Stomach (tissue), 19 donors: ENCODE measurements at places on chromosomes 13 and 19.
A peak's percentile ranks its signal among the peaks of the same experiment; 100 is the strongest.

DNA sequence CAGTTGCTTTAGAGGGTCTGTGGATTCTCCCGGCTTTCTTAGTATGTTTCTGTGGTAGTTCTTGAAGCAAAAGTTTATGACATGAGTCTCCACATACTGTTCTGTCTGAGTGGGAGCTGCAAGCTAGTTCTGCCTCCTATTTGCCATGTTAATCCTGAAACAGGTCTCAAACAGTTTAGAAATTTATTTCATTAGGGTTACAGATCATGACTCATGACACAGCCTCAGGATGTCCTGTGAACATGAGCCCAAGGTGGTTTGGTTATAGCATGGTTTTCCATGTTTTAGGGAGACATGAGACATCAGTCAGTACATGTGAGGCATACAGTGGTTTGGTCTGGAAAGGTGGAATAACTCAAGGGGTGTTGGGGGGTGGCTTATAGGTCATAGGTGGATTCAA lies 77.5 kb downstream of the FNDC3A start:
- DNase-seq = no peak

DNA sequence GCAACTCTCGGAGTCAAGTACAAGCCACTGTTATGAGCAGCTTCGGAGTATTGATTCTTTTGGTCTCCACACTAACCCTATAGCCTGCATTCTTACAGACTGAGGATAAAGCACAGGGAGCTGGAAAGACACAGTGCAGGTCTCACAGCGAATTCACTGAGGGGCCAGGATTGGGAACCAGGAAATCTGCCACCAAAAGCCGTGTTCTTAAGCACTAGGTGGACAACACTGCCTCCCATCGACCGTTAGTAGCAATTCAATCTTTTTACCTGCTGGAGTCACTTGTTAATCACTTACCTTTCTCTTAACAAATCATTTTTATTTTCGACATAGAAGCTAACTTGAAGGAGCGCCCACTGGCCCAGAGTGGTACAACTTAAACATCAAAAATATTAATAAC lies 6.3 kb downstream of the PMIS2 start:
- peak; percentile 87 for DNase-seq

DNA sequence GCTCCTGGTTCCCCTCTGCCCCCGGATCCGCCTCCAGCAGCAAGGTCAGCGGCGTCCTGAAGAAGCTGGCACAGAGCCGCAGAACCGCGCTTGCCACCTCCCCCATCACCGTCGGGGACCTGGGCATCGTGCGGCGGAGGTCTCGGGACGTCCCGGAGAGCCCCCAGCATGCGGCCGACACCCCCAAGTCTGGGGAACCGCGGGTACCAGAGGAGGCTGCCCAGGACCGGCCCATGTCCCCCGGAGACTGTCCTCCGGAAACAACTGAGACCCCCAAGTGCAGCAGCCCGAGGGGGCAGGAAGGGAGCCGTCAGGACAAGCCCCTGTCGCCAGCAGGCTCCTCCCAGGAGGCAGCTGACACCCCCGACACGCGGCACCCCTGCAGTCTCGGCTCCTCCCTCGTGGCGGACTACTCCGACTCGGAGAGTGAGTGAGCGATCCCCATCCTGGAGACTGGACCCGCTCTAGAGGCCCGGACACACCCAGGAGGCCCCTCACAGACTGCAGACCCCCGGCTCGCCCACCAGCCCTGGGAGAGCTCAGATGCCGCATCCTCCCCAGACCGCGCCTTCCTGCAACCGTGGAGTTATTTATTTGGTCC lies 1.6 kb upstream of the MRI1 start:
- no peak for DNase-seq

- peak; percentile 90 for DNase-seq
Observed at GRCh38 chr19:35030257-35031071, at the start of gene SCN1B. Gene SCN1B, plus strand, starts transcription at chr19:35030470. Its CDS starts 351 bp downstream, at chr19:35030821.

GRCh38 chr19:17831419-17831888 lies 10.1 kb upstream of the INSL3 start:
- DNase-seq = no peak

GRCh38 chr13:100600915-100601314 lies 12.3 kb upstream of the GGACT start:
- DNase-seq = no peak

GRCh38 chr19:48858984-48859710 lies 9.3 kb downstream of the PLEKHA4 start:
- no peak for DNase-seq

DNA sequence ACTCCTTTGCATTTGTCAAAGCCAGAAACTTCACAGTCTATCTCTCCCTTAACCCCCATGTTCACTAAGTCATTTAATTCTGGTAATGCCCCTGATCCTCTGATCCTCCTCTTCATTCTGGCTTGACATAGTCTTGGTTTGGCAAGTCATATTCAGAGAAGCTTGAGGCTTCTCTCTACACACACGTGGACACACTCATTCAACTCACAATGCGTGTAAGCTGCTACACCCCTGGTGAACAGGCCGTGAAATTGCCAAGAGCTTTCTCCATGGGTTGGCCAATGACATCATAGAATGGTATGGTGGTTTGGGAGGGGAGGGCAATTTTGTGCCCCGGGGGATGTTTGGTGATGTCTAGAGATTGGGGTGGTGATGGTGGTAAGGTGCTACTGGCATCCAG lies 47.9 kb upstream of the FLT1 start:
- DNase-seq = no peak

DNA sequence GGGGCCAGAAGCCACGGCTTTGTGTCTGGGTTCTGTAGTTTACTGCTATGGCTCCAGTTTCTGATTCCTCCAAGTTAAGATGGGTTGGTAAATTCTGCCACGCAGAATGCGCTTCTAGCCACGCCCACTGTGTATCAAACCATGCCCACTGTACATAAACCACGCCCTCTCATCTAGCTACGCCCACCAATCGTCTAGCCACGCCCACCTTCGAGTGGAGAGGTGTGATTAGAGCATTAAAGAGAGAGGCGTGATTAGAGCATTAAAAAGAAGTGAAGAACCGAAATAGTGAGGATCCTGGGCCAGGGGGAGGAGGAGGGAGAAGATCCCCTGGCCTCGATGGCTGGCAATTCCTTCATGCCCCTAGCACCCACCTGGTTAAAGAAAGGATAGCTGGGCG lies 43.7 kb upstream of the ADGRE5 start:
- peak; percentile 61 for DNase-seq

- DNase-seq = no peak
Observed at GRCh38 chr13:34933786-34934185, 8.3 kb upstream of the NBEA start.

DNA sequence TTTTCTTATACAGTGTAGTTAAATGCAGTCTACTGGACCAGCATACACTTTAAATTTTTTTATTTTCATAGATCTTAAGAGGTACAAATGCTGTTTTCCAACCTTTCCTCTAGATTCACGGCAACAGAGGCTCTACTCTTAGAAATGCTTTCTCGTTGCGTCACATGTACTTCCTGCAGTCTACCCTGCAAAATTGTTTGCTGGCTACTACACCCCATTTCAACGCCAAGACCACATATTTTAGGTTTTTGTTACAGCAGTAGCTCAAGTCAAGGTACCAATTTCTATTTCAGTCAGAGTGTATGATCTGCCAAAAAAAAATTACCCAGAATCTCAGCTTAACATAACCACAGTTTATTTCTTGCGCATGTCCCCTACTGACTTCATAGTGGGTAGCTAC lies 94.1 kb downstream of the TNFSF13B start:
- DNase-seq = no peak

DNA sequence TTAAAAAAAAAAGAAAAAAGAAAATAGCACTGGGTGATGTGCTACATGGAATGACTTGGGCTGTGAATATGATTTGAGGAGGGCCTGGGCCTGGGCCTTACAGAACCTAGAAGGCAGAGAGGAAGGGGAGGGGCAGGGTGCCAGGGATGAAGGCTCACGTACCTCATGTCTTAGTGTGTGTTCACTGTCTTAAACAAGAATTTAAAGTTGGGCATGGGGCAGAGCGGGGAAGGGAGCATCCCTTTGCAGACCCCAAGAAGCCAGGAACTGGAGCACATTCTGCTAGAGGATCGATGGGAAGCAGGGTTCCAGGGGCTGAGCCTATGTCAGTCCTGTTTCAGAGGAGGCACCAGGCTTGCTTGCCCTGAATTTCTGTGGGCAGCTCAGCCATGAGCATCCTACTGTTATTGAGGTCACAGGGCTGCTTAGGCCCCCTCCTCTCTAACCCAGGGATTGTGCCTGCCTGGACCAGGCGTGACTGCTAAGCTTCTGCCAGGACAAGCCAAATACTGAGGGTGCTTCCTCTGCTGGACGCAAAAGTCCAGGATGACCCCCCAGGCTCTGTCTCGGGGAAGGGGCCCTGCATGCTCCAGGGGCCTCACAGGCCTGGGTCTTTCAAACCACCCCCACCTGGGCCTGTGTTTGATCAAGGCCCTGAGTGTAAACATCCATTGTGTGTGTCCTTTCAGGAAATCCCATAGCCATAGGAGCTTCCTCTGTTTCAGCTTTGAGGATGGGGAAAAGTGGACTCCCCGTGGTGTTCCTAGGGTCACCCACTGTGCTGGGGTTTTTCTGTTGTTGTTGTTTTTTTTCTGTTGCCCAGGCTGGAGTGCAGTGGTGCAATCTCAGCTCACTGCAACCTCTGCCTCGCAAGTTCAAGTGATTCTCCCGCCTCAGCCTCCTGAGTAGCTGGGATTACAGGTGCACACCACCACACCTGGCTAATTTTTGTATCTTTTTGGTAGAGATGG lies 4.8 kb downstream of the LSR start:
- DNase-seq = no peak

DNA sequence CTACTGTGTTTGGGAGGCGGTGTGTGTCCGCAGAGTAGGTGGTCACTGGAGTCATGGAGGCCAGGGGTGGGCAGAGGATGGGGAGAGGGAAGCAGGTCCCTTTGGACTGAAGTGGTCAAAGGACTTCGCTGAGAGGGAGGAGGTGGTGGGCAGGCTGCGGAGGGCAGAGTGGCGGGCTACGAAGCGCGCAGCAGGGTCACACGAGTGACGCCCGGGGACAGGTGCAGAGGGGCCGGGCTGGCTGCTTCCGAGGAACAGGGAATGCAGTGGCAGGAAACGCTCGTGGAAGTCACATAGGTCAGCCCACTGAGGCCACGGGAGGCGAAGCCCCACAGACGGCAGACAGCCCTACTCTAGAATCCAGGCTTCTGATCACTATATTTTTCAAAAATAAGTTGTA lies 111.5 kb downstream of the URI1 start:
- DNase-seq = no peak

DNA sequence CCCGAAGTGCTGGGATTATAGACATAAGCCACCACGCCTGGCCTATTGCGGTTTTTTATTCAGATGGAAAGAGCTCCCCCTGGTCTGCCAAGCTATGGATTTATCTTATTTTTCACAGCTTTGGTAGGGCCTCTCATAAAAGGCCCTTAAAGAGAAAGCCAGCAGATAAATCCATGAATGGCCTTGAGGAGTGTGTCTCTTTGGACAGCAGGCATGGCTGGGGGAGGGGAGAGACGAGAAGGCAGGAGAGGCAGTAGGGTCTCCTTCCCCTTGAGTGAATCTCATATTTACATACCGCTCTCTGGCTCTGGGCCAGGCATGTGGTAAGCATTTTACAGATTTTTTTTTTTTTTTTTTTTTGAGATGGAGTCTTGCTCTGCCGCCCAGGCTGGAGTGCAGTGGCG lies 25.2 kb downstream of the MARK4 start:
- no peak for DNase-seq

GRCh38 chr13:113137691-113138298 lies 15.2 kb downstream of the F10 start:
- DNase-seq = no peak

DNA sequence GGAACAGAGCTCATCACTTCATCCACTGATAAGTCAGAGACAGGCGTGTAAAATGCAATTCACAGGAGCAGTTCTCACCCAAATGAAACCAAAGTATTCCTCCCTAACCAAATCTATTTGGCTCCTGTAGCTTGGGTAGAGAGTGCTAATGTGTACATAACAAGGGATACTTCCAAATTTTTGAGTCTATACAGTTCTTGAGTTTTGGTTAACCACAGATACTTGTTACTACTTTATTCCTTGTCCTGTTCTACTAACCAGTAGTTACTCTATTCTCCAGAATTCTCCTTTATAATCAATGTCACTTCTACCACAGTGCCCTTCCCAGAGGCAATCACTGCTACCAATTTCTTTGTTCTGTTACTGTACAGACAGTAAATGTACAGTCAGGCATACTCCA lies 57.3 kb downstream of the ELF1 start:
- no peak for DNase-seq

GRCh38 chr19:2056837-2057192 lies 5.8 kb upstream of the MKNK2 start:
- no peak for DNase-seq

GRCh38 chr19:40594255-40594654 lies 6.9 kb upstream of the LTBP4 start:
- no peak for DNase-seq

GRCh38 chr13:98406971-98407370 lies 169.9 kb downstream of the STK24 start:
- DNase-seq = no peak
